Activated CD4-positive, alpha-beta T cell treated with anti-CD3 and anti-CD28 coated beads, Interleukin-2, amount 10 ng/mL, durations not matched to agents 7 days and 5 days (primary cell): ENCODE measurements at places on chromosomes 4 and X. TPM values are rescaled to one million over a fixed set of nuclear protein-coding genes. Genes with fewer than 3 reads are reported as not detected.
A peak's percentile ranks its signal among the peaks of the same experiment; 100 is the strongest.

The AWAT2 gene
- total RNA-seq: not detected

DNA sequence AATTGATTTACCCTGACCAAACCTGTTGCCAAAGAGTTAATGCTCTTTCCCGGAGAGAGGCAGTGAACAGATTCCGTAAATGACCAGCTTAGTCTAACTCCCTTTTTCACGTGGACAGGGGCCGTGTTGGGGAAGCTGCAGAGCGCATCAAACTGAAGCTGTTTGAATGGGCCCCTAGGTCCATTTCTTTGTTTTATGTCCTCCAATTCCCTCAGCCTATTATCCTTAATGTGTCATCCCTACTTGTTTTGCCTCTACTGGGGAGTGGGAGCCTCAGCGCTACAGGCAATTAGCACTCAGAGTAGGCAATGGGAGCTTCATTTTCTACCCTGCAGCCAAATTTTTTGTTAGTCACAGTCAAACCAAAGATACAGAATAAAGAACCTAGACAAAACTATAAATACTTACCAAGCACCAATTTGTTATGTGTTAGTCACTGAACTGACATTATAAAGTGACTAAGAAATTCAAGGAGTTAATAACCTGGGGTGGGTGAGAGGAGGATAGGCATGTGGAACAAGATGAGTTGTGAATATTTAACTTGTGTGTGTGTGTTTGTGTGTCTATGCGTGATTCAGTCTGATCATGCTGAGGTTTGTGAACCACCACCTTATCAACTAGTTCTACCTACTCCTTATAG lies 417.4 kb downstream of the PACRGL start:
- H3K36me3 ChIP-seq: no peaks in the 10 kb centered on the region
- H3K27me3 ChIP-seq: no peaks in the 10 kb centered on the region
- no peak overlapping the region for H3K4me3 ChIP-seq
- DNase-seq: no peak
- H3K27ac ChIP-seq: no peak overlapping the region

The GLRA2 gene
- not detected for total RNA-seq

The SPANXA2 gene
- not detected for total RNA-seq

GRCh38 chrX:136194536-136194935 lies 47.2 kb downstream of the FHL1 start:
- H3K36me3 ChIP-seq: peaks cover 4% of the 10 kb centered on the region
- peaks cover 42% of the 10 kb centered on the region for H3K4me1 ChIP-seq
- H3K27ac ChIP-seq: no peak overlapping the region
- no peak for DNase-seq
- H3K4me3 ChIP-seq: no peak overlapping the region
- H3K27me3 ChIP-seq: no peaks in the 10 kb centered on the region

GRCh38 chr4:126213996-126214395 lies 899.2 kb downstream of the FAT4 start:
- H3K36me3 ChIP-seq: no peaks in the 10 kb centered on the region
- H3K4me1 ChIP-seq: no peaks in the 10 kb centered on the region
- no peak overlapping the region for H3K27ac ChIP-seq

DNA sequence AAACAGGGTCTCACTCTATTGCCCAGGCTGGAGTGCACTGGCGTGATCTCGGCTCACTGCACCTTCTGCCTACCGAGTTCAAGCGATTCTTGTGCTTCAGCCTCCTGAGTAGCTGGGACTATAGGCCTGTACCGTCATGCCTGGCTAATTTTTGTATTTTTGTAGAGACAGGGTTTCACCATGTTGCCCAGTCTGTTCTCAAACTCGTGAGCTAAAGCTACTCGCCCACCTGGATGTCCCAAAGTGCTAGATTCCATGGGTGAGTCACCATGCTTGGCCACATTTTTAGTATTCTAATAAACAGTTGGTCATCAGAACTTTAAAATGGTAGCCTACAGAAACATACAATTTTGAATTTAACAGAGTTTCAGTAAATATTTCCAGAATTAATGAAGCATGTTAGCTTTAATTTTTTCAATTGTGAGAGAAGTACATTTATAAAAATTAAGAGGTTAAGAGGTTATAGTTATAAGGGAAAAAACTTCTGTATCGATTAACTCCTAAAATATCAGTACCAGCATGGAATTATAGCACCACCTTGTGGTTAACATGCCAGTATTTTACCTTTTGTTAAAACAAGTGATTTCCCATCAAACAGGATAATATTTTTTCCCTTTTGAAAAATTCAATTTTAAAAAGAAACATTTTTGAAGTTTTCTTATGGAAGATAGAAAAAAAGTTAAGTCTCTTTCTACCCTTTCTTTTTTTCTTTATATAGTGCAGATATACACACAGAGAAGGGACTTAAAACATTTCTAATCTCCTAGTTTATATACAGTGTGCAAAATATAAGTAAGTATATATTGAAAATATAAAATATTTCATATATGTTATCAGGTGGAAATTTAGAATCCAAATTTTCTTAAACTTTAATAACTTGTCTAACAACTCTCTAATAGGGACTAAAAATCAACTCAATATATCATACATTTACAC lies 35.4 kb downstream of the CEP44 start:
- peak; percentile 27 for DNase-seq
- H3K27me3 ChIP-seq: no peaks in the 10 kb centered on the region
- H3K36me3 ChIP-seq: no peaks in the 10 kb centered on the region
- peaks cover 2% of the 10 kb centered on the region for H3K4me1 ChIP-seq

GRCh38 chr4:111562826-111563225 lies 582.4 kb upstream of the FAM241A start:
- H3K27me3 ChIP-seq: no peaks in the 10 kb centered on the region
- DNase-seq: no peak
- H3K36me3 ChIP-seq: no peaks in the 10 kb centered on the region

DNA sequence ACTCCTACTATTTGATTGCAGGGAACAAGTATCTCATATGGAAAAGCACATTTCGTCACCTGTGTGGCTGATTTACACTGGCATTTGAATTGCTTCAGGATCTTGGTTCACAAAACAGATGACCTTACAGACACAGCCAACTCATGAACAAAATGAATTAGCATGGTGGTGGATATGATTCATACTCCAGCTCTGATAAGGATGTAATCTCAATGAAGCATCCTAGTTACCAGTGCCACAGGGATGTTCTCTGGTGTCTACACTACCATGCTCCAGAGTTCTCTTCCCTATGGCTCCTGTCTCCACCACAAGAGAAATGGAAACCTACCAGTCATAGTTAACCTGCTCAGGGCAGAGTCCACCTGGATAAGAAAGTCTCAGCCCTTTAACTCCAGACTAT lies 40.7 kb downstream of the TEC start:
- H3K36me3 ChIP-seq: no peaks in the 10 kb centered on the region
- H3K27me3 ChIP-seq: no peaks in the 10 kb centered on the region
- H3K4me3 ChIP-seq: no peak overlapping the region
- no peak for DNase-seq

DNA sequence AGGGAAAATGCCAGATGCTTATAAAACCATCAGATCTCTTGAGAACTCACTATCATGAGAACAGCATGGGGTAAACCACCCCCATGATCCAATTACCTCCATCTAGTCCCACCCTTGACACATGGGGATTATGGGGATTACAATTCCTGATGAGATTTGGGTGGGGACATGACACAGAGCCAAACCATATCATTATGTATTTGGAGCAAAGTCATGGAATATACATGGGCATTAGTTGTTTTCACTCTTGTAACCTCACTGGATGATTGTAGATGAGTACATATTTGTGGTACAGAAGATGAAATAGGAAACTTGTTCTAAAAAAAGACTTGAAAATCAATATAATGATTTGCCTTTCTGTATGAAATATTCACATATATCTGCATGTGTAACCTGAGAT lies 674.5 kb upstream of the BOD1L1 start:
- H3K4me3 ChIP-seq: no peak overlapping the region
- no peak for DNase-seq
- no peak overlapping the region for H3K27ac ChIP-seq
- H3K4me1 ChIP-seq: no peaks in the 10 kb centered on the region
- H3K27me3 ChIP-seq: no peaks in the 10 kb centered on the region
- no peaks in the 10 kb centered on the region for H3K36me3 ChIP-seq

DNA sequence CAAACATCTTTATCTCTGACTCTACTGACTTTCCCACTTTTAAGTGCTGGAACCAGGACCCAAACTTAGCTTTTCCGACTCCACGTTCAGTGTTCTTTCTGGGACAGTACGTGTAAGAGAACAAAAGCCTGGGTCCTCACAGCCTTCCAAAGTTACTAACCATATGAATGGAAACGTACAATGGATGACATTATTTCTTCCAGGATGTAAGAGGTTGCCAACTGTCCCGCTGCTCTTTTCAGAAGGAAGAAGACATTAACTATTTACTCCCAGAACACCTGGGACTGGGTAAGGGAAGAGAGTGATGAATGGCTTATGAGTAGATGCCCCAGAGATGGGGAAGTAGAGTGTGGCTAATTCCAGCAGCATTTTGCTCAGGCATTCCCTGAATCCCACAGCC lies 114.7 kb downstream of the TRAPPC11 start:
- H3K4me3 ChIP-seq: no peak overlapping the region
- no peak overlapping the region for H3K27ac ChIP-seq
- no peaks in the 10 kb centered on the region for H3K36me3 ChIP-seq
- DNase-seq: no peak
- H3K27me3 ChIP-seq: peaks cover 2% of the 10 kb centered on the region

The CCKAR gene
- total RNA-seq: not detected

DNA sequence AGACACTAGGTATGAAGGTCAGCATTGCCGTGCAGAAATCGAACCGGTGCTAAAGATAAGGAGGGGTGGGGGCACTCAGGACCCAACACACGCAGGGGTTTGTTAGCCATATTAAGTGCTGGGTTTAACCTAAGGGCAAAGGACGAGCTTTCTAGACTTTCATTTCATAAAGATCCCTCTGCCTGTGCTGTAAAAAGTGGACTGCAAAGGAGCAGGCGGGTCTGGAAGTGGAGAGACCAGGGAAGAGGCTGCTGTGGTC lies 1.3 kb downstream of the CASP3 start:
- peak overlapping the region; percentile 96 for H3K4me3 ChIP-seq
- H3K27ac ChIP-seq: peak overlapping the region; percentile 96
- DNase-seq: no peak
- peaks cover 48% of the 10 kb centered on the region for H3K36me3 ChIP-seq

GRCh38 chr4:152508386-152508785 lies 27.5 kb downstream of the FBXW7 start:
- H3K4me1 ChIP-seq: peaks cover 30% of the 10 kb centered on the region
- H3K27me3 ChIP-seq: no peaks in the 10 kb centered on the region
- H3K4me3 ChIP-seq: no peak overlapping the region
- H3K36me3 ChIP-seq: peaks cover 10% of the 10 kb centered on the region
- H3K27ac ChIP-seq: no peak overlapping the region

DNA sequence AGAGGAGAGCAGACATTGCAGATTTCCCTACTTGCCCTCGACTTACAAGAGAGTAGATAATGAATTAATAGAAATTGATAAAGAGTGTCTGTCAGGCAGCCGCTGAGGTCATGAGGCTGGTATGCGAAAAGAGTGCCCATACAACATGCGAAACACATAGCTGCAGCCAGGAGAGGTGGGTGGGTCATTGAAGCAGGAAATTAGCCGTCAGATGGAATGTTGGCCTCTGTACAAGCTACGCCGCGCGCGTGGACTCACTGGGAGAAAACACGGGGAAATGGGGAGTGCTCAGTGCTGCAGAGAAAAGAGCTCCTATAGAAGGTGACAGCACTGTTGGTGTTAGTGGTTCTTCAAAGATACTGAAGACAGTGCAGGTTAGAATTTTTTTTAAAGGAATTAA lies 125.1 kb downstream of the RAPGEF2 start:
- H3K27ac ChIP-seq: no peak overlapping the region
- no peak overlapping the region for H3K4me3 ChIP-seq
- peaks cover 2% of the 10 kb centered on the region for H3K4me1 ChIP-seq
- DNase-seq: no peak
- H3K27me3 ChIP-seq: no peaks in the 10 kb centered on the region
- H3K36me3 ChIP-seq: no peaks in the 10 kb centered on the region

The CLTRN gene
- 0.21 TPM for total RNA-seq

DNA sequence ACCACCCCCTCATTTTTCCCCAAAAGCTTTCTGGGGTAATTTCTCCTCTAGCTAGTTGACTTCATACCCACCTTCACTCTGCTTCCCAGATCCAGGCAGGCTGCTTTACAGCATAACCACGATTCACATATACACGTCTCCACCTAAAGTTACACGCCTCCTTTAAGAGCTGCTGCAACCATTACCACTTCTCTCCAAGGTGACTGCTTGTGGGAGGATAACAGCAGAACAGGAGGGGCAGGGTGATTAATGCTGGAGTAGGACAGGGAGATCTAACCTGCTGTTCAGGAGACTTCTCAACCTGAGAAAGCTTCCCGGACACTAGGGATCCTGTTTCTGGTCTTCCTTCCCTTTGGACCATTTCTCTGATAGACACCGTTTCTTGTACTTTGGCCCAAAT lies 77.4 kb downstream of the MGST2 start:
- H3K27ac ChIP-seq: no peak overlapping the region
- DNase-seq: no peak
- H3K4me1 ChIP-seq: peaks cover 2% of the 10 kb centered on the region
- H3K27me3 ChIP-seq: no peaks in the 10 kb centered on the region
- no peaks in the 10 kb centered on the region for H3K36me3 ChIP-seq
- no peak overlapping the region for H3K4me3 ChIP-seq

The TSPAN7 gene
- 0.21 TPM for total RNA-seq

GRCh38 chr4:122476745-122477144 lies 20.2 kb upstream of the IL2 start:
- H3K36me3 ChIP-seq: no peaks in the 10 kb centered on the region
- no peak overlapping the region for H3K27ac ChIP-seq
- H3K4me3 ChIP-seq: no peak overlapping the region
- H3K27me3 ChIP-seq: no peaks in the 10 kb centered on the region
